Natural killer cell treated with Interleukin-12 subunit alpha and Interleukin-12 subunit beta and Interleukin-15 and Interleukin-18, amount 100 ng/mL, for 72 hours (primary cell): ENCODE measurements at places on chromosomes 1 and 21. TPM values are rescaled to one million over a fixed set of nuclear protein-coding genes. Genes with fewer than 3 reads are reported as not detected.

ANKRD65 gene
- total RNA-seq: not detected

GRCh38 chr1:38555130-38555529, 304.4 kb downstream of the RRAGC start:
- DNase-seq: no peak

- DNase-seq: no peak
Observed at GRCh38 chr1:175817445-175817844, 74.0 kb upstream of the TNR start.

GRCh38 chr1:150560011-150560438, 10.8 kb downstream of the ADAMTSL4 start:
- peak; percentile 72 for DNase-seq

GRCh38 chr1:8411803-8412182, 93.9 kb downstream of the SLC45A1 start:
- DNase-seq: no peak

CLEC20A gene
- total RNA-seq: not detected

DNA sequence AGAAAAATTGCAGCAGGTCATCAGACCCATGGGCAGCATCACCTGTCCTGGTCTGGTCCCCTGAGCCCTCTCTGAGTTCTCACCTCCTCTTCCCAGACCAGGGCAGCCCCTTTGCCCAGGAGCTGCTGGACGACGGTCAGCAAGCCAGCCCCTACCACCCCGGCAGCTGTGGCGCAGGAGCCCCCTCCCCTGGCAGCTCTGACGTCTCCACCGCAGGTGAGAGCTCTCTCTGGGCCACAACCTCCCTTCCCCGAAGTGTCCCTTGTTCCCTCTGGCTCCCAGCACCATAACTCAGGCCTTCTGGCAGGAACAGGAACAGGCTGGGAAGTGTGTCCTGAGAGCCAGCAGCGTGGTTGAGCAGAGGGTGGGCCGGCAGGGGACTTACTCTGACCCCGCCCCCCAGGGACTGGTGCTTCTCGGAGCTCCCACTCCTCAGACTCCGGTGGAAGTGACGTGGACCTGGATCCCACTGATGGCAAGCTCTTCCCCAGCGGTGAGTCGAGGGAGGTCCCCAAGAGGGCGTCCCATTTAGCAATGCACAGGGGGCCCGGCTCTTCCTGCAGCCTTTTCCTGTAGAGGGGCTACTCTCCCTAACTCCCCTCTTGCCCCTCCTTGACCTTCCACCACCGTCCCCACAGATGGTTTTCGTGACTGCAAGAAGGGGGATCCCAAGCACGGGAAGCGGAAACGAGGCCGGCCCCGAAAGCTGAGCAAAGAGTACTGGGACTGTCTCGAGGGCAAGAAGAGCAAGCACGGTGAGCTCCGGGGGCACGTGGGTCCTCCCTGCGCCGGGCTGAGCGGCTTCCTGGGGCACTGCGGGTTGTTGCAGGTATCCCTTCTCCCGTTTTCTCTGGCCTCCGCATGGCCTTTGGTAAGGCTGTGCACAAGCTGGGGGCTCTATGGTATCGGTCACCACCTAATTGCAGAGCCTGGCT, 2.4 kb downstream of the ELF3 start:
- DNase-seq: no peak

DNA sequence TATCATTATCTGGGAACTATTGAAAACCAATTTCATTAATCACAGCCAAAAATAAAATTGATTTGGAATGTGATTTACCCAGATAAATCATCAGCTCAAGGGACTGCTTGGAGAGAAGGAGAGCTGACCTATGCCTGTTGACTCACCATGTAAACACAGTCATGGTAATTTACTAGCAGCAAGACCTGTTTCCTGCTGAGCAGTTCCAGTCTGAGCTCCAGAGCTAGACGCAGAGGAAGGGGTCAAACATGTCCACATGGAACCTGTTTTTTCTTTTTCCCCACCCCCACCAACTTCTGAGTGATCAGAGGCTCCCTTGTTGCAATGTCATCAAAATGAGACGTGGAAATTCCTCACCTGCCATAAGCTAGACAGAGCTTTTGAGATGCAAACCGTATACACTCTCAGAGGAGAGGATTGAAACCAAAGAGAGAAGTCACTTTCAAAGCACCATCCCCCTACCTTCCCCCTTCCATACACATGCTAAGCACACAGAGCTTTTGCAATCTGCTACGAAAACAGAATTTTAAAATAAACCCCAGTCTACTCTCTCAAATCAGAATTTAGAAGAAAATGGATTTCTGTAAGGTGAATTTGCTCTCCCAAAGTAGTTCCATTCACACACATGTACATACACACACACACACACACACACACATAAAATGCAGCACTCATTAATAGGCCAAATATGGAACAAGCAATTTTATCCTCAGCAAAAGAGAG, 55.9 kb upstream of the PTGFRN start:
- DNase-seq: no peak
